Vagina (tissue), 2 donors: ENCODE measurements at places on chromosomes 4 and X. TPM values are rescaled to one million over a fixed set of nuclear protein-coding genes. Genes with fewer than 3 reads are reported as not detected.

Gene QRFPR
- not detected for total RNA-seq

Gene ITIH6
- total RNA-seq = not detected

DNA sequence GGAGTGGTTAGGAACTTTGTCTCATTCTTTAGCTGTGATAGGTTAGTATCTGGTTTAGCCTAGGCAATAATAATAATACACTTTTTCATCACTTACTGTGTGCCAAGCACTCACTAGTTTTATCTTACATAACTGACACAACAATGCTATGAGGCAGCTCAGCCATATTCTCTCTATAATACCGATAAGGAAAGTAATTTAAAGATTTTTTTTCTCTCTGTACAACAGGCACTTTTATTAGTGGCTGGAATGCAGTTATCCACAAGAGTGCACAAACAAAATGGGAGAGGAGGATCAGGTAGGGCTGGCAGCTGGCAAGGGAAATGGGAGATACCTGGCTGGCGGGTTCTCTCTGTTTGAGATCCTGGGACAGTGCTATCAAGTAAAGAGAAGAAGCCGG is 7.6 kb downstream of the RELL1 start:
- no peak for DNase-seq

DNA sequence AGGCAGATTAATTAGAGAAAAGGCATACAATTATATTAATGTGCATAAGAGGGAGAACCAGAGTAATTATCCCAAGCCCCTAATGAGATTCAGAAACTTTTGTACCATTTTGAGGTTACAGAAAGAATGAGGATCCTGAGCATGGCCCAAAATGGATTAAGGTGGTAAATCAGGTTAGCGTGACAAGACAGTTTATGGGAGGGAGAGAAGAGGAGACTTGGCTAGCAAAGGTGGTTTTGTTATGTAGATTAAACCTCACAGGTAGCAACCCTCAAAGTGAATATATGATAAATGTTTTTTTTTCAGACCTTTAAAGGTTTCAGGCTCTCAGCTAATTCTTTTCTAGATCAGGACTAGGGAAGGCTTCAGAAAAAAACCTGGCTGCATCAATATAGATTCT is 781.8 kb downstream of the FAM133A start:
- DNase-seq = no peak
